Stimulated activated naive CD8-positive, alpha-beta T cell treated with anti-CD3 and anti-CD28 coated beads, Interleukin-15, Interleukin-2, amounts not matched to agents 100 U/mL and 50 U/mL, for 24 hours (primary cell): ENCODE measurements at places on chromosomes 2 and 18.

DNA sequence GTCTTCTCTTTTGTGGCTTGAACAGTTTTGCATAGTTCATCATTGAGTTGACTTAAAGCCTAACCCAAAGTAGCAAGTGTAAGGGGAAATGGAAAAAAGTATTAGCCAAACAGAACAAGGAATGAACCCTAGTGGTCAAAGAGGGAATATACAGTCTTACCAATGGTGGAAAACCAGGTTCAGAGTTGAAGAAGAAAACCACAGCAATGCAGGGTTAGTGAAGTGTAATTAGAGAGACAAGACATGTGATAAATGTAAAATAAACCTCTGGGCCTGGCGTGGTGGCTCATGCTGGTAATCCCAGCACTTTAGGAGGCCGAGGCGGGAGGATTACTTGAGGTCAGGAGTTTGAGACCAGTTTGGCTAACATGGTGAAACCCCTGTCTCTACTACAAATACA, 2.4 kb downstream of the TTN start:
- no peak for DNase-seq

DNA sequence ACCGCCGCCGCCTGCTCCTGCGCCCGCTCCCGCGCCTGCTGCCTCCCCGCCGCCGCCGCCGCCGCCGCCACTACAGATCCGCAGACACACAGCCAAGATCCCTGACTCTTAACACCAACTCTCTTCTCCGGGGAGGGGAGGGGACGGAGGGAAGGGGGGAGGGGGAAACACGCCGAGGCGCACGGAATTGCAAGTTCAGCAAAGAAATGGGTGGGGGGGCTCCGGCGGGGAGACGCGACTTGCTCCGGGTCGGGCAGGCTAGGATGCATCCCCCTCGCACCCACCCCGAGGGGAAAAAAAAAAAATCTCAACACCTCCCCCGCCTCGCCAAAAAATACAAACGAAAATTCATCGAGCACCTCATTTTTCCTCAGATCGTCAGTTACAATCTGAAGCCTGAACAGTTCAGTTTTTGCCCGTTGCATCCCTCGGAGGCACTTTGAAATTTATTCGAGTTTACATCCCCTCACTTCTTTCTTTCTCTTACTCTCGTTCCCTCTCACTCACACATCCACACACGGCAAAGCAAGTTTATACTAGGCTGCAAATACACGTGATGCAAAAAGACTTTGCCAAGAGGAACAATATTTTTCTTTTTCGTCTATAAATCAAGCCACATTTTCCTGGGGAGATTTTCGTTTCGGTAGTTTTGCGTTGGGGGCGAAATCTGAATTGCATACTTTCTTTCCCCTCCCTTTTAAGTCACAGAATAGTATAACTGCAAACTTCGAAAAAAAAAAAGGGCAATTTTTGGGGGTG, at the start of gene TCF4:
TSS of gene TCF4 (minus strand) at position 82 of the 759 bp plus-strand sequence. CDS start 1,076 bp downstream, outside the sequence.
- peak; percentile 31 for DNase-seq

DNA sequence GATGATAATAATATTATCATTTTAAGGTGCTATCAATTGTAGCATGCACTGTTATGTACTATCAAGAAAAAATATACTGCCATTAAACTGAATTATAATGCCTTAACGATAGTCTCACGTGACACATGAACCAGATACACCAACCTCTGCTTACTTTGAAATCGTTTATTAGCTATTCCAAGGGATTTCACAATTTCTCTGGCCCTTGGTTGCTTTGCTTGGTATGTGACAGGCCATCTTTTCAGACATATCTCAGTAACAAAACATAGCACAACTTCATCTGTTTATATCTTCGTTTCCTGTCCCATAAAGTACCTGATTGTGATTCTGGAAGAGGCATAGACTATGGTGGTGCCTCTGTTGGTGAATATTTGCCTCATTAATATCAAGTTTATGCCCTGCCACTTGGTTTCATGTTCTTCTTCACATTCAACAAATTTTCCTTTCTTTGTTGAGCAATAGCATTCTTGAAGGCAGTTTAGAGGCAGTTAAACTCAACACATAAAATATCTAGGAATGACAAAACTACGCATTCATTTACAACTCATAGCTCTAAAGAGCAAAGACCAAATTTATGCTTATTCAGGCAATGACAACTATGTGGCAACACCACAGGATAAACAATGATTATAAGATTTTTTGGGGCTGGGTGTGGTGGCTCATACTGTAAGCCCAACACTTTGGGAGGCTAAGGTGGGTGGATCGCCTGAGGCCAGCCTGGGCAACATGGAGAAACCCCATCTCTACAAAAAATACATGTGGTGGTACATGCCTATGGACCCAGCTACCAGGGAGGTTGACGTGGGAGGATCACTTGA, 84.3 kb downstream of the MCFD2 start:
- DNase-seq = no peak

- DNase-seq = no peak
Observed at GRCh38 chr2:157184161-157184895, 73.2 kb upstream of the GALNT5 start.

DNA sequence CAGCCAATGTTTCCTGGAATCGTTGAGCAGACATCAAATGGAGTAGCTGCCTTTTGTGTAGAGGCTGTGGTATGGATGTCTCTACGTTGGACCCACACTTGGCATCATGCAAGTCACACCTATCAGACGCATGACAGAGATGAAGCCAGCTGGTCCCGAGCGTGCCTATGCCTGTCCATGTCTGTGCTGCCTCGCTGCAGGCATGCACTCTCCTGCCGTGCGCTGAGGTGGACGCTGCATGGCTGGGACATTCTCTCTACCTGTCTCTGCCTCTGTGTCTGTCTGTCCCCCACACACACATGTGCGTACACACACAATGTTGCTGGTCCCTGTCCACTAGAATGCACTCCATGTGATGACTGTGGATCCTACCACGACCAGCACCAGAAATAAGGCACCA, 514.2 kb upstream of the MYT1L start:
- DNase-seq = no peak

- no peak for DNase-seq
Observed at GRCh38 chr2:45841752-45842407, 190.4 kb downstream of the PRKCE start.
